Right ventricle myocardium superior (tissue), 1 donor: ENCODE measurements at places on chromosomes 6 and 20. TPM values are rescaled to one million over a fixed set of nuclear protein-coding genes. Genes with fewer than 3 reads are reported as not detected.

DNA sequence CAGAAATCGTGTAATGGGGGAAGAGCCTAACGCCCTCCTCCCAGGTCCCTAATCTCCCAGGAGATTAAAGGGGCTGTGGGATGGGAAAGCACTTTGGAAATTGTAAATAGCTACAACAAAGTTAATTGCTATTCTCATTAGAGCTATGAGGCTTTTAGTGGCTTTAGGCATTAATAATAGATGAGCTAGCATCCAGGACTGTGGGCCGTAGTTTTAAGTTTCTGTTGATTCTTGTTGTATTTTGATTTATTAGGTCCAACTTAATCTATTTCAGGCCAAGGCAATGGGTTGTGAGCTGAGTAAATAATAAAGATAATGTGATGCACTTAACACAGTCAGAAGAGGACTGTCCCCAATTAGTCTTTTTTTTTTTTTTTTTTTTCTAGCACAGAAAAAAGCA, 67.7 kb downstream of the ANKRD6 start:
- DNase-seq = no peak

DNA sequence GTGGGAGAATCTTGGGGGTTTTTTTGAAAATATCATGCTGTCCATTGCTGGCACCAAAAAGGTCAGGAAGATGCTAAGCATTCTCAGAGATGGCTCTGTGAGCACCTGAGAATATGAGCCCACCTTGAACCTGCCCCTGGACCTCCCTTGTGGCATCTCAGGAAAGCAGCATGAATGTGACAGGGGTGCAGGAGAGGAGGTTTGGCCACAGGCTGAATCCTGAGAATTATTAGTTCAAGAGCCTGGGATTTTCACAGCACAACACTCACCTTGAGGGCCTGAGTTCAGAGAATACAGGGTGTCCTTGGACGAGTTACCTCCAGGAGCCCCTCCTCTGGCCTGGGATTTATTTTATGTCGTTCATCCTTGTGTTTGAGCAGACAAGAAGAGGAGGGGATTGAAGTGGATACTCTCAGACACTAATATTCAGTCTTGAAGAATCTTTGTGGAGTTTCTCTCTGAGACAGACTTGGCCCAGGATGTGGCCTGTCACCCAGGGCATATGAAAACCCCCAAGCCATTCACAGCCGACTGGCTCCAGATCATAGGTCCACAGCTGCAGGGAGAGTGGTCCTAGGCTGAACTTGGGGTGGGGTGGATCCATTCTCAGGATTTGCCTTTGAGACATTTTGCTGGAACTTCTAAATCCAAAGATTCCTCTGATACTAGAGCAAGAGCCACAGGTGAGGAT, 390.8 kb downstream of the RNGTT start:
- DNase-seq = no peak

DNA sequence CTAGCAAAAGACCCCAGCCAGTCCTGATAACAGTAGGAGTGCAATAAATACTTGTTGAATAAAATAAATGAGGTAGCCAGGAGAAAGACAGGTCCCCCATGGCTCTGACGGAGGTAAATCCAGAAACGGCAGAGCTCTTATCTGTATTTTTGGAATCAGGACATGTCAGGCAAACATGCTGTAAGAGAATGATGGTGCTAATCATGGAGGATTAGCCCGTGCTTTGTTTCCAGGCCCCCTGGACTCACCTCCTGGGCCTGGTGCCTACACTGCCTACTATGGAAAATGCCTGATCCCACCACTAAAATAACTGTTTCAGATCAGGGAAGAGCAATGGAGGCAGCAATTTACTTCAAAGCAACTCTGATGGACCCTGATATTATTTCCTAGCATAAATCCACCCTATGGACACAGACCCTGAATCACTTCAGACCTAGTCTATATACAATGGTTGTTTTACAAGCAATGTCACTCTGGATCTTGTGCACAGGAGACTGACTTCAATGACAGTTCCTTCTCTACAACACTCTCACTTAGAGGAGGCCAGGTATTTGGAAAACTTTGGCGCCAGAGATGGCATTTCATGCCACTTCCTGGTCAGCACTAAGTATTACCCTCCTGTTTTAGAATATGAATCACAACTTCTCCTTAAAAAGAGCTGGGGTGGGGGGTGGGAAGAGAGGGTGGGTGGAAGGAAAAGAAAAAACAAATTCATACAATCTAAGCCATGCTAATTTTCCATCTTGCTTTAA, 6.4 kb downstream of the MRPL14 start:
- no peak for DNase-seq

- DNase-seq = no peak
Observed at GRCh38 chr6:46014046-46014445, 1.6 kb downstream of the CLIC5 start.

DNA sequence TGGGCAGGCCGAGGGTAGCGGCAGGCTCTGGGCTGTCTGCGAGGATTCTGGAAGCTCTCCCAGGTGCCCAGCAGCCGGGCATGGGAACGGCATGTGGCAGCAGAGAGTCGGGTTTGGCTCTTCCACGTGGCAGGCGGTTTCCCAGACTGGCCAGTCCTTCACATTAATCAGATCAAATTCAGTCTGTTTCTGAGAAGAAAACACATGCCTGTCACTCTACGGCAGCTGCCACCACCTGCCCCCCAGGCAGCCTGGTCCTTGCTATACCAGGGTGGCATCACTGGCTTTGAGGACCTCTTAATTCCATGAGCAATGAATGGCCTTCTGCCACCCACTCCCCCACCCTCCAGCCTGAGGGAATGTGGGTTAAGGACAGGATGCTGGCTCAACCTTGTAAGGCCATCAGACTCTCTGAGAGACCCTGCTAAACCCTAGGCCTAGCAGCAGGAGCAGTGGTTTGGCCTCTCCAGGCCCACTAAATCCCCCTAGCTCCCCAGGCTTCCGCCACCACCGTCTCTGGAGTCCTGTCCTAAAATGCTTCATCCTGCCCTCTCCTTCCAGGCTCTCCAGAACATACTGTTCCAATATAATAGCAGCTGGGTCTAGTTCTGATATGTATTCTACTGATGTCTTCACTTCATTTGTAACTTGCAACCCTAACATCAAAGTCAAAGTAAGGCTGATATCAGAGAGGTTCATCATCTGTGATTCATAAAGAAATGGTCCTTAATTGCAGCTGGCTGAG, 47.8 kb downstream of the PLCG1 start:
- DNase-seq = peak; percentile 40

- DNase-seq = no peak
Observed at GRCh38 chr20:59181936-59182335, 18.3 kb downstream of the ZNF831 start.

DNA sequence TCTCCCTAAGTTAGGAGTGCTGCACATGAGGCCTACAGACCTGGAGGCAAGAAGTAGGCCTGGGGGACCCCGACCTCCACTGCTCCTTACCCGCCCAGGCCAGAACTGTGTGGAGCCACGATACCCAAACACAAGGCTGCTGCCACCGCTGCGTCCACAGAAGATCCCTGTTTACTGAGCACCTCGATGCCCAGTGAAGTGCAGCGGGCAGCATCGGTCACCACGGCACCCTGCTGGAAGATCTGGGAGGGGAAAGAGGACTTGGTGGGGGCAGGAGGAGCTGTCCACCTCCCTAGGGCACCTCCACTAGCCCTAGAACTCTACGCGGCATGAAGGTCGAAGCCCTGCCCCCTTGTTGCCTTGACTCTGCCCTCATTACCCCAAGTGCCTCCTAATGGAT, 9.9 kb downstream of the GGT7 start:
- DNase-seq = no peak

- no peak for DNase-seq
Observed at GRCh38 chr6:148704400-148705246, 42.2 kb upstream of the UST start.

DNA sequence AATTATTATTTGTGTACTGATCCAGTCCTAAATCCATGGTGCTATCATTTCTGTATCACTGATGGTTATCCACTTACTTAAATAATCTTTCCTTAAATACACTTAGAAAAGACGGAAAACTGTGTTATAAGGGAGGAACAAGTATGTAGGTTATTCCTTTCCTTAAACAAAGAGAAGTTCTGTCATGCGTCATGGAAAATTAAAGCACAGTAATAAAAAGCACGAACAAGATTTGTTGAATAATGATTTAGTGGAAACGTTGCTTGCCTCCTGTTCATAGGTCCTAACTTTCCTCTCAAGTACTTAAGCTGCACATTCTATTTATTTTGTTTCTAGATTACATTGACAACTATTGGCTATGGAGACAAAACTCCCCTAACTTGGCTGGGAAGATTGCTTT, 120.4 kb downstream of the KHDC1L start:
- no peak for DNase-seq

- no peak for DNase-seq
Observed at GRCh38 chr6:17448165-17448564, 54.8 kb downstream of the CAP2 start.

GRCh38 chr6:166569206-166569605, 17.3 kb downstream of the RAMACL start:
- DNase-seq = no peak

GRCh38 chr20:49517805-49518100, 35.3 kb upstream of the KCNB1 start:
- DNase-seq = no peak

GRCh38 chr6:167094436-167094819, 28.5 kb upstream of the CCR6 start:
- DNase-seq = no peak

DNA sequence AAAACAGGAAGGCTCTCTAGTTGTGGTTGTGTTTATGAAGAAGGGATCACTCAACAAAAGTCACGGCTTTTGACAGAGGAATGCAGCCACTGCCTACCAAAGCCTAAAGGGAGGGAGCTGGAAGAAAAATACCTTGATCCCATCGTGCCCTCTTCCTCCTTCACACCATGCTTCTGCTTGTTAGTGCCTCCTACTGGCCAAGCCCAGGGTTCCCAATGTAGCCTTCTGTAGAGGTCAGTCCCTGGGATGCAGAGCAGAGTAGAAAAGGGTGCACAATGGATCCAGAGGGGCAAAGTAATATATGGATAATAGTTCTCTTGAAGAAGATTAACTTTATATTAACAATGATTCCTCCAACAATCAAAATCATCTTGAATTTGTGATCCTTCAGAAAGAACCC, 293.5 kb upstream of the FERMT1 start:
- no peak for DNase-seq

DNA sequence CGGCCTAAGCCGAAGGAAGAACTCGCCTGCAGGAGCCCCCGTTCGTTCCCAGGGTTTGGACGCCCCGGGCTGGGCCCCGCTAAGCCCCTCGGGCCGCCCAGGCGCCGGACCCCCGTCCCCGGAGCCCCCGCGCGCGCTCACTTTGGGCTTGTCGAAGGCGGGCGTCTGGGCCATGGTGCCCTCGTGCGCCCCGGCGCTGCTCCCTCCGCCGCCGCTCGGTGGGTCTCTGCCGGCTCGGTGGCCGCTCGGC, 140 bp downstream of the ADA start:
- DNase-seq = no peak

GRCh38 chr20:10523443-10523842, 88.3 kb downstream of the SLX4IP start:
- DNase-seq = peak; percentile 42

- no peak for DNase-seq
Observed at GRCh38 chr6:101391772-101392585, 1.5 kb upstream of the GRIK2 start.

DNA sequence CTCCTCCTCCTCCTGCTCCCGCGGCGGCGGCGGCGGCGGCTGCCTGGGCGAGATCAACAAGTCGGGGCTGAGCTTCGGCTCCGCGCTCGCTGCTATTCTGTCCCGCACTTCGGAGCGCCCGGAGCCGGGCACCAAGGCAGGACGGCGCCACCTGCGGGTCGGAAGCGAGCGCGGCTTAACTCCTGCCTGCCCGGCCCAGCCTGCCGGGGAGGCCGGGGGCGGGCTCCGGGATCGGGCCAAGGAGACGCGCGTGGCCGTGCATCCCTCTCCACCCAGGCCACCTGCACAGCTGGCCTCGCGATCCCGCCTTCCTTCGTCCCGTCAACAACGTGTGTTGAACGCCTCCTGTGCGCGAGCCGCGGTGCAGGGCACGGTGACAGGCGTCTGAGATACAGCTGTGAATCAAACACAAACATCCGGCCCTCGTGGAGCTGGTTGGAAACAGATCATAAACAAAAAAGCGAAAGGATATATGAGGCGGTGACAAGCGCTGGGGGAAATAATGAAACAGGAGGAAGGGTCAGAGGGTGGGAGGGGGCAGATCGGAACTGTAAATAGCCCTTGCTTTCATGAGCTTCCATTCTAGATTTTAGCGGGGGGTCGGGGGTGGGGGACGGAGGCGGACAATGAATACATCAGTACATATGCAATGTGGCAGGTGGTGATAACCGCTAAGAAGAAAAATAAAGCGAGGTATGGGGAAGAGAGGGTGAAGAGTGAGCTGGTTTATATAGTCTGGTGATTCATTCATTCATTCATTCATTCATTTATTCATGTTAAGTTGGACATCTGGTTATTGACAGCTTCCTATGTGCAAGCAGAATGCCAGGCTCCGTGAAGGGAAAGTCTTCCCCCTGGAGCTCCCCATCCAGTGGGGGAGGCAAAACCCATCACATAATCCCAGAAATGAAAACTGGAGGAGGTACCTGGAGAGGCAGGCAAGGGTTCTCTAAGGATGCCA, 2.0 kb upstream of the KCNB1 start:
- DNase-seq = peak; percentile 90

GRCh38 chr6:127415096-127415495, 44.1 kb downstream of the KIAA0408 start:
- no peak for DNase-seq

GRCh38 chr6:119269266-119270103, 80.1 kb downstream of the MAN1A1 start:
- DNase-seq = no peak

DNA sequence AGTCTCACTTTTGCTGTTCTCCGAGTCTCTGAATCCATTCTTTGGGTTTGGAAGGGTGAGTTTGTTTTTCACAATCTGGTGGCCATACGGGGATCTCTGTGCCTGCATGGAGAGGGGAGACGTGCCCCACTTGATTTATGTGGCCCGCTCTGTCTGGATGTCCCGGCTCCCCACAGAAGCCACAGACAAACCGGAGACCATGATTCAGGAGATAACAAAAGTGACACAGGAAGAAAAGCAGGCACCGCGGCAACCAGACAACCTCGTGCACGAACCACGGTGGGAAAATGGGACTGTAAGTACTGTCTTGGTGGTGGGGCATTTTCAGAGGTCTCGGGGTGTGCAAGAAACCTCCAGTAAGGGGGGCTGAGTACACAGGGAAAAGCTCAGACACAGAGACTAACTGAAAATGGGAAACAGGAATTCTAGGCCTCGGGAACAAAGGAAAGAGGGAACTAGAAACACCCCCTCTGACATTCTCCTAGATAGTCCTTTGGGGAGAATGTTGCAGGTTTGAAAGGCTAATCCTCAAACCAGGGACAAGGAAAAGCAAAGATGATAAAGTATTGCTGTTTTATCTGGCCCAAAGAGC, 22.1 kb upstream of the ZNF318 start:
- no peak for DNase-seq

- DNase-seq = no peak
Observed at GRCh38 chr20:10547276-10548114, 112.4 kb downstream of the SLX4IP start.

GRCh38 chr20:31860390-31861134, 9.8 kb downstream of the DUSP15 start:
- DNase-seq = no peak

- no peak for DNase-seq
Observed at GRCh38 chr6:56314683-56315523, 67.5 kb upstream of the COL21A1 start.

- DNase-seq = no peak
Observed at GRCh38 chr6:117540670-117541069, 58.2 kb downstream of the DCBLD1 start.

Gene EIF2S2
- total RNA-seq = 39.0 TPM

Gene ORC3
- total RNA-seq = 17.9 TPM

Gene PNPLA1
- not detected for total RNA-seq

Gene APOM
- total RNA-seq = 1.9 TPM

Gene CST5
- not detected for total RNA-seq

Gene TOP1
- total RNA-seq = 20.6 TPM

Gene TRIM10
- total RNA-seq = not detected

Gene IGF2R
- 68.4 TPM for total RNA-seq
